Aortic smooth muscle cell (primary cell): ENCODE measurements at places on chromosomes 1 and 21. TPM values are rescaled to one million over a fixed set of nuclear protein-coding genes. Genes with fewer than 3 reads are reported as not detected.

The GATAD2B gene
- 2.6 and 4.7 TPM in 2 replicates for total RNA-seq

The FCRL5 gene
- not detected in 2 replicates for total RNA-seq

The BRINP3 gene
- not detected in 2 replicates for total RNA-seq

The IL10 gene
- 0.13 TPM in 1 of 2 replicates, not detected in the other for total RNA-seq

The CCDC30 gene
- 1.2 and 2.8 TPM in 2 replicates for total RNA-seq

The JAM2 gene
- 0.26 and 0.93 TPM in 2 replicates for total RNA-seq

The FAAH gene
- total RNA-seq = 0.37 and 0.92 TPM in 2 replicates

The KCNA3 gene
- not detected in 2 replicates for total RNA-seq
